IPS-NIHi11 (cell line): ENCODE measurements at places on chromosomes 3 and 15.
A peak's percentile ranks its signal among the peaks of the same experiment; 100 is the strongest.

DNA sequence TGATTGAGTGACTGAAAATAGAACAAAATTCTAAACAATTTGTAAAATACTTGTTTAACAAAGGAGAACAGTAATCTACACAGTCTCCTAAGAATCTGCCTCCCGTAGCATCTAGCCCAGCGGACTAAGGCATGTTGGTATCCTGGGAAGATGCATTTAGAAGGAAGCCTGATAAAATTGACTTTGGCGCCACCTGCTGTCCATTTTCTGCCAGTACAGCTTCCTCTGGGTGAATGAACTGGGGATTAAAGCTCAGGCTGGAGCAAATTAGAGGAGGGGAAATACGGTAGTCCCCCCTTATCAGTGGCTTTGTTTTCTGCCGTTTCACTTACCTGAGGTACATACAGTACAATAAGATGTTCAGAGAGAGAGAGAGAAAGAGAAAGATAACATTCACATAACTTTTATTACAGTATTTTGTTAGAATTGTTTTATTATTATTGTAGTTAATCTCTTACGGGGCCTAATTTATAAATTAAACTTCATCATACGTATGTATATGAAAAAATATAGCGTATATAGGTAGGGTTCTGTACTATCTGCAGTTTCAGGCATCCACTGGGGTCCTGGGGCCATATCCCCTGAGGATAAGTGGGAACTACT, 191.6 kb downstream of the GAP43 start:
- DNase-seq, result peak; percentile 74

DNA sequence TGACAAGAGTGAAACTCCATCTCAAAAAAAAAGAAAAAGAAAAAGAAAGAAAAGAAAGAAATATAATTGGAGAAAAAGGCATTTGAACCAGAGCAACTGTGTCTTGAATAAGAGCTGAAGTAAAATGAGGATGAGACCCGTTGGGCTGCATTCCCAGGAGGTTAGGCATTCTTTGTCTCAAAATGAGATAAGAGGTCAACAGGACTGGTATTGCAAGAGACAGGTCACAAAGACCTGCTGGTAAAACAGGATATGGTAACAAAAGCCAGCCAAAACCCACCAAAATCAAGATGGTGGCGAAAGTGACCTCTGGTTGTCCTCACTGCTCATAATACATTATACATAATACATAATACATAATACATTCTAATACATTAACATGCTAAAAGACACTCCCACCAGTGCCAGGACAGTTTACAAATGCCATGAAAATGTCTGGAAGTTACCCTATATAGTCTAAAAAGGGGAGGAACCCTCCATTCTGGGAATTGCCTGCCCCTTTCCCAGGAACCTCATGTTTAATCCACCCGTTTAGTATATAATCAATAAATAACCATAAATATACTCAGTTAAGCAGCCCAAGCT, 8.6 kb upstream of the TIPIN start:
- DNase-seq, result peak; percentile 15

DNA sequence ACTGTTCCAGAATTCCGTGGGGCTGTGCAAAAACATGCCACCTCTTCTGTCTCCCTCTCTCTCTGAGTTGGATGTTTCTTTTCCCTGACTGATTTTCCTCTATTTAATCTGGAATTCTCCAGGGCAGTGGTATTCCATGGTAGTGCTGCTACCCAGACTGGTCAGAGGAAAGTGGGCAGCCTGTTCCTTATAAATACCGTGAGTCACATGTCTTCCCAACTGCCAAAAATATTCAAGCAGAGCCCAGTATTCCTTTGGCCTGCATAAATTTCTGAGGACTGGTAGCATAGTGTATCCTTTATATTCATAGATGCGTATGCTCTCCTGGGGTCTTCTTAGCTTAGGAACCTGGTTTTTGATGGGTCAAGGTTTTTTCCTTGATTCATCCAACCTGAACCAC, 40.9 kb downstream of the CEMIP start:
- no peak for DNase-seq

- no peak for DNase-seq
Observed at GRCh38 chr3:117170094-117170493, 460.5 kb downstream of the TUSC7 start.

GRCh38 chr15:90008607-90009006, 7.5 kb downstream of the ZNF710 start:
- DNase-seq, result no peak

DNA sequence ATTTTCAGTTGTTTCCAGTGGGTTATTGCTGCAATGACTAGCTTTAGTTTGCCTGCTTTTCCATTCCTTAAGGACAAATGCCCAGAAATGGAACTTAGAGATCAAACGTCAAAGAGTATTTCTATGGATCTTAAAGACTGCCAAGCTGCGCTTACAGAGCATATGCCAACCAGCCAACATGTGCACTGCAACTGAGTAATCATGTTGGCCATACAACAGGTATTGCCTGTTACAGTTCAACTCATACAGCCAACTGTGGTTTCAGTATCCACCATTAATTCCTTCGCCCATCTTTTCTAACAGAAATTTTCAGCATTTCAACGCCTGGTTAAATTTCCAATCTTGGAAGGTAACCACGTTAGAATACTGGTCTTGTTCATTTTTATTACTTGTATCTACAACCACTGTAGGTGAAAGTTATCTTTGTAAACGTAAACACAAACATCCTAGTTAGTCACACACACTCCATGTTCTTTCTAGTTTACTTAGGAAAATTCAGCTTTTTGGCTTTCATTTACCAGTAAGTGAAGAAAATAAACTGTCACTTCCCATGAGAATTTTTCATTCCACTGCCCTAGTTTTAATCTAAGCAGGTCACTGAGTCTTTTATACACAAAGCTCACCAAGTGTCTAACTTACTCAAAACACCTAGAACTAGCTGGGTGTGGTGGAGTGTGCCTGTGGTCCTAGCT, 3.9 kb downstream of the RPL32 start:
- DNase-seq, result no peak

GRCh38 chr3:120796976-120797375, 54.4 kb downstream of the GTF2E1 start:
- no peak for DNase-seq

DNA sequence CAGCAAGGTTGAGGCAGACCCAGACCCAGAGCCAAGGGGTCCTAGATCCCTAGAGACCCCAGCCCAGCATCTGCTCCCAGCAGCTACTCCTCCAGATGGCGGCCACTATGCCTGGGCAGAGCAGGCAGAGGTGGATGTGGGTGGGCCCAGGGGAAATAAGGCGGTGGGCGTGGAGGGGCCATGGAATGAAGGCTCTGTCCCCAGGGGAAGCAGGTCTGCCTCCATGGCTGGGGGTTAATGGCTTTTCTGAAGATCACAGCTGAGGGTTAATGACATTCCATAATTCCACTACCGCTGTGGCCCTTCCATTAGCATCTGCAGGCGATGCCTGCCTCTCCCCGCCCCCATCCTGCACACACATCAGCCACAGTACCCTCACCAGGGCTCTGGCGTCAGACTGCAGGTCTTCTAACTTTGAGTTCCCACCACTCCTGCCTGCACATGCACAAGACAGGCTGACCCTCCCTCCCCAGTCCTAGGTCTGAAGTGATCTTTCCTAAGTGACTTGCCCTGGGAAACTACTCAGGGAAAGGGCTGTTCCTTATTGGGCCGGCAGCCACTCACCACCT, 41.2 kb downstream of the CCDC33 start:
- DNase-seq, result no peak

DNA sequence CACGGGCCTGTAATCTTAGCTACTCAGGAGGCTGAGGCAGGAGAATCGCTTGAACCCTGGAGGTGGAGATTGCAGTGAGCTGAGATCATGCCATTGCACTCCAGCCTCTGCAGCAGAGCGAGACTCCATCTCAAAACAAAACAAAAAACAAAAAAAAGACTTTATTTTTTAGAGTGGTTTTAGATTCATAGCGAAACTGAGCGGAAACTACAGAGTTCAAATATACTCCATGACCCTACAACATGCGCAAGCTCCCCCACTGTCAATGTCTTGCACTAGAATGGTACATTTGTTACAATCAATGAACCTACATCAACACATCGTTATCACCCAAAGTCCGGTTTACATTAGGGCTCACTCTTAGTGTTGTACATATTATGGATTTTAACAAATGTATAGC, 2.2 kb upstream of the CRTAP start:
- no peak for DNase-seq

GRCh38 chr3:11944052-11944673, 60.0 kb upstream of the SYN2 start:
- DNase-seq, result peak; percentile 73

DNA sequence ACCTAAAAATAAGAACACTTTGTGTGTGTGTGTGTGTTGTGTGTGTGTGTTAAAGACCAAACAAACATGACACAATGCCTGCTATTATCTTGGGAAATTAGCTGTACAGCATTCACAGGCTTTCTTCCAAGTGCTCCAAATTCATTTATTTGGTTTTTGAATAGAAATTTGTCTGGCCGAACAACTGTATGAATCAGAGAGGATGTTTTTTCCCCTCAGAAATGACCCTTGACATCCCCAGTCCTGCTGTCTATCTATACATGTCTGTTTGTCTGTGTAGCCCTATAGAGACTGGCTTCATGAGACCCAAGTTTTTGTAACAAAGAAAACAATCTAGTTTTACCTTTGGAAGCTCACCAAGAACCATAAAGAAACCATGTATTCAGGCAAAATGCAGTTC, 549.8 kb downstream of the NSUN3 start:
- DNase-seq, result no peak

- peak; percentile 48 for DNase-seq
Observed at GRCh38 chr15:39581793-39582285, 960 bp downstream of the THBS1 start.

GRCh38 chr3:98188545-98188944, 22.0 kb downstream of the OR5H15 start:
- peak; percentile 29 for DNase-seq

DNA sequence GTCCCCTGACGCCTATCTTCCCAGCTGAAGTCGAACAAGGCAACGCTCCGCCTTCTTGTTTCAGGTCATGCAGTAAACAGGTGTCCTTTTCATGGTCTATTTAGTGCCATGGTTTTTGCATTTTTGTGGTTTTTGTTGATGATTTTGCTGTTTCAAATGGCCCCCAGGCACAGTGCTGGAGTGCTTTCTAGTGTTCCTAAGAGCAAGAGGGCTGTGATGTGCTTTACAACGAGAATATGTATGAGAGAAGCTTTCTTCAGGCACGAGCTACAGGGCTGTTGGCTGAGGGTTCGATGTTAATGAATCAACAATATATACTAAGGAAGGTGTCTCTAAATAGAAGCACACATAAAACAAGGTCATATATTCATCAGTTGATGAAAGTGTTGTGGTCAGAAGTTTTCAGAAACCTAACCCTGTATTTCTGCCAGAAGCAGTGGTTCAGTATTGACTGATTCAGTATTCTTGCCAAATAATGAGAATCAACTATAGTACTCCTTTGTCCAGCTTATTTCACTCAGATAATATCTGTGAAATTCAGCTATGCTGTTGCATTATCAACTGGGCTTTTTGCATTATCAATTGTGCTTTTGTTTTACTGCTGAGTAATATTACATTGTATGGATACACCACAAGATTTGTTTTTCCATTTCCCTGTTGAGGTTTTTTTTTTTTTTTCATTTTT, 18.5 kb downstream of the LIMD1 start:
- no peak for DNase-seq

DNA sequence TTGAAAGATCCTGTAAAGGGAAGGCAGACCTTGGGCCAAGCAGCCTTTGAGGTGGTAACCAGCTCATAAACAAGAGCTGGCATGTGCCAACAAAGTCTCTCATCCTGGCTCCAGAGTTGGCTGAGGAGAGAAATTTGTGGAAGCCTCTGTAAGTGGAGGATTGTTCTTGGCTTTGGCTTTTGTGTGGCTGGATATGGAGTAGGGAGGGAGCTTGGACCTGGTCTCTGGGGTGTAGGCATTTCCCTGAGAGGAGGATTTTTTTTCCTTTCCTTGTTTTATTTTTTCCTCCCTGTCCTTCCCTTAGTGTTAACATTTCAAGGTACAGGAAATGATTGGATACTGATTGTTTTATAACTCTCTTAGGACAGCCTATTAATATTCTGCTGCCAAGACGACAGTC, 60.8 kb downstream of the ZNF609 start:
- no peak for DNase-seq

DNA sequence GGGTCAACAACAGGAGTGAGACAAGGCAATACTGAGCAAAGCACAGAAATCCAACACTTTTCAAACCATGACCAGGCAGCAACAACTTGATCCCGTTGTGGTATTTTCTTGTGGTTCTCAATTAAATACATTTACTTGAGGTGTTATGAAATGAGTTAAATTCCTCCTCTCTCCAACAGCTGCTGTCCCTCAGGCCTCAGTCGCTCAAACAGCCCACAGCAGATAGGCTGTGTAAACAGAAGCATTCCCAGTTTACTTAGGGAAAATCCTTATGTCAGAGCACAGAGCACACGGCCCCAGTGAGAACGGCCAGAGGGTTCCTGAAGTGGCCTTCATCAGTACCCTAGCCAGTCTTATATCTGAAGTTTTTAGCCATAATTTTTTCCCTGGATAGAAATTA, 359.9 kb downstream of the AGBL1 start:
- DNase-seq, result no peak

- DNase-seq, result no peak
Observed at GRCh38 chr3:12395349-12396012, 88.8 kb upstream of the TSEN2 start.

GRCh38 chr3:57135964-57136719, 29.0 kb downstream of the IL17RD start:
- DNase-seq, result no peak

- DNase-seq, result no peak
Observed at GRCh38 chr15:42549032-42549491, 424 bp downstream of the HAUS2 start.

DNA sequence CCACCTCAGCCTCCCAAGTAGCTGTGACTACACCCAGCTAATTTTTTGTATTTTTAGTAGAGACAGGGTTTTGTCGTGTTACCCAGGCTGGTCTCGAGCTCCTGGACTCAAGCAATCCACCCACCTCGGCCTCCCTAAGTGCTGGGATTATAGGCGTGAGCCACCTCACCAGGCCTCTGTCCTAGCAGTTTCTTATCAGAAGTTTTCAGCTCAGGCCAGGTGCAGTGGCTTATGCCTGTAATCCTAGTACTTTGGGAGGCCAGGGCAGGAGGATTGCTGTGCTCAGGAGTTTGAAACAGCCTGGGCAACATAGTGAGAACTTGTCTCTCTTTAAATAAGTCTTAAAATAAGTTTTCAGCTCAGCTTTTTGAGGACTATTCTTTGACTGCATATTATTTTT, 48.4 kb downstream of the SGO1 start:
- no peak for DNase-seq

DNA sequence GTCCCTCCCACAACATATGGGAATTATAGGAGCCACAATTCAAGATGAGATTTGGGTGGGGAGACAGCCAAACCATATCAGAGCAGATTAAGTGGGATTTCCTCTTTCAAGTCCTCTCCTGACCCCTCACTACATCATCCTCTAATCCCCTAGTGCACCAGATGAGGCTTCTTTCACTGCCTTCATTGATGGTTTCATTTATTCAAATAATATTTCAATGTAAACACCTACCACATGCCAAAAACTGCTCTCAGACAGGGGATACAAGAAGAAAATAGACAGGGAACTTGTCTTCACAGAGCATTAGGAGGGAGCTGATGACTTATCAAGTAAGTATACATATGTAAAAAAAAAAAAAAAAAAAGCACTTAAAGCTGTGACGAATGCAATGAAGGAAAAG, 180.2 kb downstream of the NTRK3 start:
- no peak for DNase-seq
